ENCODE measurements at places on chromosomes 13 and 19.

DNA sequence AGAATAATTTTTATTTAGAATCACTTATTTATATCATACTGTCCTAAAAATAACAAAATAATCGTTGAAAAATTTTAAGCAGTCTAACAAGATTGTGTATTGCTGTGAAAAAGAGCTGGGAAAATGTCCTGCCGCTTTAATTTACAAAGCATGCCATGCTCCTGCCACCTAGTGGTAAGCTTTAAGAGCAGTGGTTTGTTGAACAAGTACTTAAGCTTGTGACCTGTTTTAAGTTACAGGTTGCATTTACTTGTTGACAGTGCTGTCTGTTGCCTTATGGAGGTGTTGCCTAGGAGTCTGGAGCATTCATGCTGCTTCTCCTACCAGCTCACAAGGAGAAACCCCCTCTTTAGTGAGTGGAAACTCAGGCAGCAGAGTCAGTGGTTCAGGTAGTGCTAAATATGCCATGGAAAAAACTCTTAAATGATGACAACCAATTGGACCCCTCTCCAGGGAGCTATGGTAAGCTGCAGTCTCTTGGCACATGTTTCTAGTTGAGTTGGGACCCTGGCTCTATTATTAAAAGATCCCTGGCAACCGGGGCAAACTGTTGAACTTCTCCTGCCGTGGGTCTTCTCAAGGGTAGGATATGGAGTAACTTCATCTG is 68.4 kb downstream of the SPATA13 start:
- H3K36me3 ChIP-seq, result no peaks in the 10 kb centered on the region
- H3K4me3 ChIP-seq, result no peak overlapping the region
- H3K4me1 ChIP-seq, result no peaks in the 10 kb centered on the region
- no peaks in the 10 kb centered on the region for H3K27me3 ChIP-seq

DNA sequence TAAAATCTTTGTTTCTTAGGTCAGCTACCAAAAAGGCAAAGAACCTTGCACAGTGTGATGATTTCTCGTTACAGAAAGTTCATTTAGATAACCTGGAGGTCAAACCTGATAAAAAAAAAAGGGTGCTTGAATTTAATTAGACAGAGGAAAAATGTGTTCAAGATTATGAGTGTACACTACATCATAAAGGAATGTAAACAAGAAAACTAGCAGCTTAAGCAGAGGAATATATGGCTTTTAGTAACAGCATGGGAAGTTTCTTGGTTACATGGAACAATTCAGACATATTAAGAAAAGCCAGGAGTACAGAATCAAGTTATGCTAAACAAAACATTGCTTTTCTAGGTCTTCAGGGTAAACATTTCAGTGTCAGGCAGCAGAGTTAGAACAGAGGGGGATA is 32.9 kb downstream of the ING1 start:
- no peaks in the 10 kb centered on the region for H3K36me3 ChIP-seq
- H3K27ac ChIP-seq, result no peak overlapping the region
- no peaks in the 10 kb centered on the region for H3K27me3 ChIP-seq
- DNase-seq, result no peak
- no peak overlapping the region for H3K4me3 ChIP-seq
- H3K4me1 ChIP-seq, result no peaks in the 10 kb centered on the region

GRCh38 chr19:45597425-45598111 is 4.4 kb downstream of the GPR4 start:
- no peak for DNase-seq
- no peak overlapping the region for H3K4me3 ChIP-seq
- H3K27me3 ChIP-seq, result peaks cover 51% of the 10 kb centered on the region
- H3K36me3 ChIP-seq, result no peaks in the 10 kb centered on the region
- H3K4me1 ChIP-seq, result no peaks in the 10 kb centered on the region

- no peaks in the 10 kb centered on the region for H3K36me3 ChIP-seq
- no peak overlapping the region for H3K27ac ChIP-seq
- no peaks in the 10 kb centered on the region for H3K27me3 ChIP-seq
- DNase-seq, result no peak
Observed at GRCh38 chr13:34803756-34804155, 138.3 kb upstream of the NBEA start.

DNA sequence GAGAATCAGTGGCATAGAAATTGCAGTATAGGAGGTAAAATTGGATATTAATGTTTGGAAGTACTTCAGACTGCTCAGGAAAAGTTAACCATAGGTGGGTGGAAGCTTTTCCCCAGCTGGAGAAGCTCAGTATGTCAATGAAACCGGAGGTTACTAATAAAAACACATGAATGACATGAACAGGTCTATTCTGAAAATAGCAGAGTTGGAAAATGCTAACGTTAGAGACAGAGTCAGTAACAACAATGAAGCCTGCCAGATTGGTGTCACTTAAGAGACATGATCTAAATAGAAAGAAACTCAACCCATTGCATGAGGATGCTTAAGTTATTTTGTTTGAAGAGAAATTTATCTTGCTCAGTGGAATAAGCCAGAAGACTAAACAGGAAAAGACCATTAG is 364.5 kb downstream of the DNAJC15 start:
- no peaks in the 10 kb centered on the region for H3K27me3 ChIP-seq
- no peaks in the 10 kb centered on the region for H3K36me3 ChIP-seq
- H3K27ac ChIP-seq, result no peak overlapping the region
- no peak overlapping the region for H3K4me3 ChIP-seq
- DNase-seq, result no peak
- H3K4me1 ChIP-seq, result no peaks in the 10 kb centered on the region

DNA sequence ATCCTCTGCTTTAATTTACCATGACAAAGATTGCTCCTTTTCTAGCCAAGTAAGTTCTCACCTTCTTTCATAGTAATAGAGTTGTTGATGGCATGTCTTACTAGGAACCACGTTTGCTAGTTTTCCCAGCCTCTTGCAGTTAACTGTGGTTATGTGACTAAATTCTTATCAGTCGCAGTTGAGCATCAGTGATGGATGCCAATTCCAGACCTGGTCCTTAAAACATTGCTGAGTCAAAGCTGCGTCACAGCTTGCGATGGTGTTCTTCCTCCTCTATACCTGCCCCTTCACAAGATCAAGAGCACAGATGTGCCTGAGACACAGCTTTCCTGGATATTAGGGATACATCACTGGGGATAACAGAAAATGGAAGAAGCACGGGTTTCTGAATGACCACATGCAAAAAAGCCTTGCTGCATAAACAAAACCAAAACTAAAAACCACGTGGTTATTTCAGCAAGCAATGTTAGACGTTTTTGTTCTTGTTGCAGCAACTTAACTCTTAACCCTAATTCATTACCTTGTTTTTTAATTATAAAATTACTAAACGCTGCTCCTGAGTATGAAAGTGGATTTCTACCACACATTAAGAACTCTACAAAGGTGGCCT is 97.6 kb upstream of the DACH1 start:
- no peaks in the 10 kb centered on the region for H3K36me3 ChIP-seq
- peak overlapping the region; percentile 10 for H3K4me3 ChIP-seq

DNA sequence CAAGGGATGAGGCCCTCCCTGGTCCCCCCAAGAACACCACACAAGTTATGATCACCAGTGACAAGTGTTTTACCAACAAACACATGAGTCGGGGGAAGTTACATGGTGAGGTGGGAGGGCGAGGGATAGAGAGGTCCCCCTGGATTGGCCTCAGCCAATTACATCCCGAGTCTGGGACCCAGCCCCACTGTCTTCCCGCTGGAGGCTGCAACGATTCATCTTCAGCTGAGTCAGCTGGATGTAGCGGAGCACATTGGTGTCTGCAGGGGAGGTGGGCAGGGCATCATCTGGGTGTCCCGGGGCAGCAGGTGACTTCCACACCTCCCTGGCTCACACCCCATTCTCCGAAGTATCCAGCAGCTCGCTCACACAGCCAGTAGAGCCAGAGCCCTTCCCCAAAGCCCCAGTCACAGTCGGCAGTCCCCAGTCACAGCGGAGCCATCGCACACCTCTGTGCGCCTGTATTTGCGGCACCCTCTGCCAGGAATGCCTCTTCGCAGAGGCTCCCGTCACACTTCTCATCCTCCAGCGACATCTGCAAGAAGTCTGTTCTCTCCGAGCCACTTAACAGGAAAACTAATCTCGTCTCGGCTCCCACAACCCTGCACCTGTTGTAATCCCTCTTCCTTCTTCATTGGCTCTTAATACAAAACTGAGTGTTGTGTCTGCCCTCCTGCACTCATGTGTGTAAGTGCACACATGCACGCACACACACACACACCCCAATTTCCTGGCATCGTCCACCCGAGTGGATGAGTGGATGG is 2.0 kb downstream of the TTC9B start:
- no peaks in the 10 kb centered on the region for H3K36me3 ChIP-seq
- H3K27ac ChIP-seq, result no peak overlapping the region
- peaks cover 14% of the 10 kb centered on the region for H3K27me3 ChIP-seq
- H3K4me1 ChIP-seq, result no peaks in the 10 kb centered on the region

GRCh38 chr13:50334115-50334778 is 319.0 kb downstream of the KCNRG start:
- no peak for DNase-seq
- no peak overlapping the region for H3K27ac ChIP-seq
- H3K4me1 ChIP-seq, result no peaks in the 10 kb centered on the region
- H3K36me3 ChIP-seq, result no peaks in the 10 kb centered on the region
- no peaks in the 10 kb centered on the region for H3K27me3 ChIP-seq
- H3K4me3 ChIP-seq, result no peak overlapping the region

DNA sequence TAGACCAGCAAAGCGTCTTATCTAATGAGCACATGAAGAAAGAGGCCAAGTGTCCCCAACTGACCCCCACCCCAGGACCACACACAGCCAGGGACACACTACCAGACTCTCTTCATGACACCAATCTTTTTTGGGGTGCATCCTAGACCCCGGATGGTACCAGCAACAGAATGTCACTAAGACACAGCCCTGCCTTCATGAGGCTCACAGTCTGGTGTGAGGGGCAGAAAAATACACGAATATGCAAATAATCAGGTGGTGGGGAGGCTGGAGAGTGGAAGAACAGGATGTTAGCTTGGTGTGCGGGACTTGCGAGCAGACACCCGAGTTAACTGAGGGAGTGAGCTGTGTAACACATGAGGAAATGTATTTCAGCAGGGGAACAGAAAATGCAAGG is 17.5 kb downstream of the AKT2 start:
- no peak overlapping the region for H3K27ac ChIP-seq
- no peaks in the 10 kb centered on the region for H3K27me3 ChIP-seq

DNA sequence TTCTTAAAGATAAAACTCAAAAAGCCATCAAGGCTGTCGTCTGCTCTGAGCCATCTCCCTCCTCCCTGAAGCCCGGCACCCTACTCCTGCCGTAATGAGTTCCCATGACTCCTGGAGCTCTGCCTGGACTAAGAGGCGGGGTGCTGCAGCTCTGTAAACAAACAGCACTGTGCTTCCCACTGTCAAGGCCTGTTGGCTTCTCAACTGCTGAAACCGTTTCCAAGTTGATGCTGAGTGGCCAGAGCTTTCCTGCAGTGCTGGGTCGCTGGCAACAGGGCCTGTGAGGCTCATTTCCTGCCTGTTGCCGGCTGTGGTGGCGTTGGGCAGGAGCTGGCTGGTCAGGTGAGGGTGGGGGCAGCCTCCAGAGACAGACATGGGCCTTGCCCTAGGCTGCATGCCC is 26.7 kb upstream of the ISYNA1 start:
- no peak overlapping the region for H3K4me3 ChIP-seq
- peaks cover 6% of the 10 kb centered on the region for H3K36me3 ChIP-seq
- peak; percentile 80 for DNase-seq
- H3K27ac ChIP-seq, result peak overlapping the region; percentile 86
- H3K27me3 ChIP-seq, result no peaks in the 10 kb centered on the region

DNA sequence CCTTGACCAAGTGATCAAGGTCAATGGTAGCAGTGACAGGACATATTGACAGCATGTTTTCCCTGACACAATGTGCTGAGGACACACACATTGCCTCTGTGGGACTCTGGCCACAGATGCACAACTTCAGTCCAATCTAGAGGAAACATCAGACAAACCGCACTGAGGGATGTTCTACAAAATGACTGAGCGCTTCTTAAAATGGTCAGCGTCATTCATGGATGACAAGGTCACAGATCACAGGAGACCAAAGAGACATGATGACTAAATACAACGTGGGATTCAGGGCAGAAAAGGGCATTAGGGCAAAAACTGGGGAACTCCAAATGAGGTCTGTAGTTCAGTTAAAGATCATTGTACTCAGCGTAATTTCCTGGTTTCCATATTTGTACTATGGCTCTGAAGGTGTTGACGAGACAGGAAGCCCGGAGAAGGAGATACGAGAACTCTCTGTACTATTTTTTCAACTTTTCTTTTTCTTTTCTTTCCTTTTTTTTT is 20.6 kb downstream of the PBX4 start:
- H3K4me1 ChIP-seq, result no peaks in the 10 kb centered on the region
- H3K27me3 ChIP-seq, result no peaks in the 10 kb centered on the region

GRCh38 chr13:64186503-64187250 is 2771.0 kb upstream of the PCDH20 start:
- H3K27ac ChIP-seq, result no peak overlapping the region
- H3K27me3 ChIP-seq, result no peaks in the 10 kb centered on the region
- H3K36me3 ChIP-seq, result no peaks in the 10 kb centered on the region
- no peak for DNase-seq

- H3K4me3 ChIP-seq, result no peak overlapping the region
- no peaks in the 10 kb centered on the region for H3K36me3 ChIP-seq
- H3K4me1 ChIP-seq, result no peaks in the 10 kb centered on the region
- H3K27ac ChIP-seq, result no peak overlapping the region
- no peaks in the 10 kb centered on the region for H3K27me3 ChIP-seq
- DNase-seq, result no peak
Observed at GRCh38 chr13:109646423-109646822, 140.0 kb downstream of the IRS2 start.

GRCh38 chr13:77298426-77298825 is 28.5 kb downstream of the MYCBP2 start:
- H3K36me3 ChIP-seq, result no peaks in the 10 kb centered on the region
- no peaks in the 10 kb centered on the region for H3K27me3 ChIP-seq
- no peaks in the 10 kb centered on the region for H3K4me1 ChIP-seq
- no peak overlapping the region for H3K4me3 ChIP-seq
- H3K27ac ChIP-seq, result no peak overlapping the region

- H3K36me3 ChIP-seq, result no peaks in the 10 kb centered on the region
- H3K27ac ChIP-seq, result no peak overlapping the region
- no peaks in the 10 kb centered on the region for H3K27me3 ChIP-seq
- no peaks in the 10 kb centered on the region for H3K4me1 ChIP-seq
- DNase-seq, result no peak
- H3K4me3 ChIP-seq, result no peak overlapping the region
Observed at GRCh38 chr13:97438856-97439595, 5.1 kb downstream of the RAP2A start.

- H3K36me3 ChIP-seq, result no peaks in the 10 kb centered on the region
- no peaks in the 10 kb centered on the region for H3K4me1 ChIP-seq
- H3K4me3 ChIP-seq, result no peak within 1 kb of the TSS
Observed at GRCh38 chr19:19211499-19212420, at the start of gene NCAN. TSS of gene NCAN (plus strand) at chr19:19211958. CDS start at chr19:19216954, 4,996 bp downstream.

GRCh38 chr13:94251831-94252608 is 227.5 kb downstream of the DCT start:
- H3K27ac ChIP-seq, result no peak overlapping the region
- DNase-seq, result no peak
- no peak overlapping the region for H3K4me3 ChIP-seq
- no peaks in the 10 kb centered on the region for H3K27me3 ChIP-seq
- no peaks in the 10 kb centered on the region for H3K36me3 ChIP-seq

Data from breast epithelium (tissue), 4 donors.